ENCODE measurements at places on chromosomes 7 and 10.
A peak's percentile ranks its signal among the peaks of the same experiment; 100 is the strongest.

DNA sequence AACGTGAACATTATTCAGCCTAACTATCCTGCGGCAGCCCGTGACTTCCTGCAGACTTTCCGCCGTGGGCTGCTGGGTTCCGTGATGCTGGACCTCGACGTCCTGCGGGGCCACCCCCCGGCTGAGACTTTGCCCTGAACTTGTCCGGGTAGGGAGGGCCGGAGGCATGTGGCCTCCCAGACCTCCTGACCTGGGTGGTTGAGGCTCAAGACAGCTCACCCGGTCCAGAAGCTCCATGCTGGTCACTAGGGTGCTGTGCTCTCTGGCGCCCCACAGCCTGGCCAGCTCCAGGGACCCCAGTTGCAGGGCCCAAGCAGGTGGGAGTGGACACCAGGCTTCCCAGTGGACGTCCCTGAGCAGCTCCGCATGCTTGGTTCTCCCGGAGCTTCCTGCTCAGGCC, 4.4 kb downstream of the SPRN start:
- no peak for DNase-seq

GRCh38 chr7:31323101-31323500, 17.4 kb downstream of the NEUROD6 start:
- DNase-seq = no peak

- DNase-seq = no peak
Observed at GRCh38 chr7:93119191-93119905, 1.6 kb upstream of the SAMD9 start.

DNA sequence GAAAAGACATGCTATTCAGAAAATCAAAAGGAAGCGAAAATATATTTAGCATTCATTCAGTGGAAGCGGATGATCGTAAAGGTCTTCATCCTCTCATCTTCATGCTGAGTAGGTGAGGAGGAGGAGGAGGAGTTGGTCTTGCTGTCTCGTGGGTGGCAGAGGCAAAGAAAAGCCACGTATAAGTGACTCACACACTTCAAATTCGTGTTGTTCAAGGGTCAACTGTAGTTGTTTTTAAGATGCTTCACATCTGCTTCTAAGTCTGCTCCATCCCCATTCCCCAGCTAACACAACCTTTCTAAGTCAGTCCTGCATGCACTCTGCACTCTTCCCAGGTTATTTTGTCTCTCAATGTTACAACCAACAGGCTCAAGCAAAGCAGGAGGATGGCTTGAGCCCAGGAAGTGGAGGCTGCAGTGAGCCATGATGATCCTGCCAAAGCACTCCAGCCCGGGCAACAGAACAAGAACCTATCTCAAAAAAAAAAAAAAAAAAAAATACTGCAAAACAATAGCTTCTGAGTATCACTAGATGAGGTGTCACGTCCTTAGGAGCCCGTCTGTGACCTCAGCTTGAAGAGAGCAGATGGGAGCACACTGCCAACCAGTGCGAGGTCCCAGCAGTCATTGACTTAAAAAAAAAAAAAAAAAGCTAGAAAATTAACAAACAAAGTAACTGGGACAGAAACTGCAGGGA, 70.5 kb downstream of the SFMBT2 start:
- DNase-seq = no peak

DNA sequence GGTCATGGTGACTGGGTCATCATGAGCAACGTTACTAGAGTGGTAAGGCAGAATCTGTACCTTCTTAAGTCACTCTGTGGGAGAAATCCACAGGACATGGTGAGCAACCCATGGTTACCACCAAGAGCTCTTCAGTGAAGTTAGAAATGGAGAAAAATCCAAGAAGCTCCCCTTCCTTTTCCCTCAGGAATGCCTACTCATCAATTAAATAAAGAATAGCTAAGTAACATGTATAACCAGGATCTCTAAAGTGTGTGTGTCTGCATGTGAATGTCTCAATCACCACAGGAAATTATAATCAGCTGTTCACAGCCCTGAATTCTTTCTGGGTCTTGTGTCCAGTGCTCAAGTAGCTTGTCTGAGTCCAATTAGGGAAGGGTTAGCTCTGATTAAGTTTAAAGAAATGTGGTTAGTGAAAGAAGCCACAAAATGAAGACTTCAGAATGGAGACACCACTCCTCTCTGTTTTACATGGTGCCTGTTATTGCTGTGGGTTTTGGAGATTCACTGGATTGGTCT, 73.2 kb downstream of the SEM1 start:
- DNase-seq = no peak

- no peak for DNase-seq
Observed at GRCh38 chr7:86647385-86648094, 3.8 kb downstream of the GRM3 start.

DNA sequence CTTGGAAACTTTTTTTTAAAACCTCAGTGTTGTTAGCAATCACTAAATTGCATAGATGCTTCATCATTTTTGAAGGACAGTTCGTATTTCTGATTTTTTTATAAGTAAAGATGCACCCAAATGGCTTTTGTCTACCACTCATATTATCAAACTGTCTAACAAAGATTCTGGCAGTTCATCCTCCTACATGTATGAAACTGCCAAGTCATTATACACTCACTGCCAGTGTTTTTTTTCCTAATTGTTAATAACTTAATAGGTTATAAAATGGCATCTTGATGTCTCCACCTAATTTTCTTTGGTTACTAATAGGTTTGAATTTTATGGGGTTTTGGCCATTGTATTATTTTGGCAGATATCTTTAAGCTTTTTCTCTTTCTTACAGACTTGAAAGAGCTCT, 77.0 kb downstream of the HTR5A start:
- DNase-seq = no peak

DNA sequence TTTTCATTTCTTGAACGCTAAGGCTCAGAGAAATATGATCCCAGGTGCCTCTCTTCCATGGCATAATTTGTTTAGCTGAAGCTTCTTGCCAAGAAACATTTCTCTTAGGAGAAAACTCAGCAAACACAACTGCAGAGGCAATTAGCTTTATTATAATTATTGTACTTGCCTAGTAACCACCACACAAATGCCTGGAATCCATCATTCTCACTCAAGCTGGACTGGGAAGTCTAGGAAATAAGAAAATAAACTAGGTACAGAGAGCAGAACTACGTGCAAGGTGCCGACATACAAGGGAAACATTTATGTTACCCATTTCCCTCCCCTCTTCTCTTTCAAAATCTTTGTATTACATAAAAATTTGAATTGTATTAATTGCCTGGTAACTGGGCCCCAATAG, 15.1 kb downstream of the SLC35B4 start:
- no peak for DNase-seq

- no peak for DNase-seq
Observed at GRCh38 chr7:81937091-81937490, 167.2 kb upstream of the HGF start.

DNA sequence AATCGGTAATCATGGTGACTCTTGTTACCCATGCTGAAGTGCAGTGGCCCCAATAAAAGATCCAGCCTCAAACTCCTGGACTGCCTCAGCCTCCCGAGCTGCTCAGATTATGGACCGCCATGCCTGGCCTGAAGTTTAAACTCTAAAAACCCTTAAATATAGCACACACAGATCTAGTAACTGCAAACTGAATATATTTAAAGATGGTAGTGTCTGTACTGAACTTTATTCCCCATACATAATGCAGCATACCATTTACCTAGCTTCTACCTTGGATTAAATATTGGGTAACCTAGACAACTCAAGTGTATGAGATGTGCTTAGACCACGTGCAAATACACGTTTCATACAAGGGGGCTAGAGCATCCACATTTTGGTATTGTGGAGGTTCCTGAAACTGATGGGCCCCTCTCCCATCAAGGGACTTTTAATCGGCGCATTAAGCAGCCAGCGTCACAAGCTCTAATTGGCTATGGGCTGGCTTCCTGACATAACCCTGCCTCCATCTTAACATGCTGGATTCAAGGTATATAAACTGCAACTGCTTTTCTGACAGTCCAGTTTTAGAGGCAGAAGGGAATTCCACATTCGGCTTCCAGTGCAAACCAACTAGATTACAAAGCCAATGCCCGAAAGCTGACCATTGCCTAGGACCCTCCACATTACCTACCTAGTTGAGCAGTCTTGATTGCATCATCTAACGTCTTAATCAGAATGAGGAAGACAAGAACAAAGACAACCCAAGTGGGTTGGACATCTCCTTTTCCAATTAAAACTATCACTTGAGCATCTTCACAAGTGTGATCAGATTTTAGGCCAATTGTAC, 13.0 kb downstream of the HNRNPA2B1 start:
- DNase-seq = no peak

DNA sequence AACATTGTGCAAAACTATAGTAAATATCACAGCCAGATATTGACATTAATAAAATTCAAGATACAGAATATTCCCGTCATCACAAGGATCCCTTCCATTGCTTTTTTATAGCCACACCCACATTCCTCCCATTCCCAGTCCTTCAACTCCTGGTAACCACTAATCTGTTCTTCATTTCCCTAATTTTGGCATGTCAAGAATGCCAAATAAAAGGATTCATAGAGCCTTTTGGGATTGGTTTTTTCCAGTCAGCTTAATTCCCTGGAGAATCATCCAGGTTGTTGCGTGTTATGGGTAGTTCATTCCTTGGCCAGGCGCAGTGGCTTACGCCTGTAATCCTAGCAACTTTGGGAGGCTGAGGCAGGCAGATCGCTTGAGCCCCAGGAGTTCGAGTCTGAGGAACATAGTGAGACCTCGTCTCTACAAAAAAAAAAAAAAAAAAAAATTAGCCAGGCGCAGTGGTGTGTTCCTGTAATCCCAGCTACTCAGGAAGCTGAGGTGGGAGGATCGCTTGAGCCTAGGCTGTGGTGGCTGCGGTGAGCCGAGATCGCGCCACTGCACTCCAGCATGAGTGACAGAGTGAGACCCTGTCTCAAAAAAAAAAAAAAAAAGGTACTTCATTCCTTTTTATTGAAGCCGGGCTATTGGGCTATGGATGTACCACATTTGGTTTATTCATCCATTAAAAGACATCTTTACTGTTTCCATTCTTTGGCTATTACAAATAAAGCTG, 2.7 kb downstream of the OGDH start:
- DNase-seq = no peak

DNA sequence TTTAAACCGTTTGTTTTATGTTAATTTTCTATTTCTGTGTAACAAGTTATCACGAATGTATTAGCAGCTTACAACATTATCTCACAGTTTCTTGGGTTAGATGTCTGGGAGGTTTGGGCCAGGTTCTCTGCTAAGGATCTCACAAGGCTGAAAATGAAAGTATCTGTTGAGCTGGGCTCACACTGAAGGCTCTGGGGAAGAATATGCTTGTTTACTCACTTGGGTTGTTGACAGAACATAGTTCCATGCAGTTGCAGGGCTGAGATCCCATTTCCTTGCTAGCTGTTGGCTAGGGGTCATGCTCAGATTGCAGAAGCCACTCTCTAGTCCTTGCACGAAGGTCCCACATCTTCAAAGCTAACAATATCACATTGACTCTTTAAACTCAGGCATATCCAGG, 266.6 kb upstream of the GNAI1 start:
- no peak for DNase-seq

DNA sequence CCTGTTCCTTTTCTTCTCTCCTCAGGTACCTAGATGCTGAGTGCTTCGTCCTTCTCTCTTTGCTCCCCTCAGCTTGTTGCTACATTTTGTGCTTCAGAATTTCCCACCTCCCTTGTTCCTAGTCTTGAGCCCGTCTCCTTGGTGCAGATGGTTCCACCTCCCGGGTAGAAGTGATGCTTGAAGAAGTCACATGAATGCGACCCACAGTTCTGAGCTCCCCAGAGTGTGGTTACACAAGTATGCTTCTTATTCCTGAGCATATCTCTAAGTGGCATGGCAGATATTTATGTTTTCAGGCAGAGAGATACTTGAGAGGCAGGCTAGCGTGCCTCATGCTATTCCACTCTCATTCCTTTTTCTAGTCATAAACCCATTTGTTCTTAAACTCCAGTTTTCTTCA, 34.0 kb downstream of the INPP5F start:
- no peak for DNase-seq

- DNase-seq = no peak
Observed at GRCh38 chr7:69624435-69625230, 26.4 kb downstream of the AUTS2 start.

DNA sequence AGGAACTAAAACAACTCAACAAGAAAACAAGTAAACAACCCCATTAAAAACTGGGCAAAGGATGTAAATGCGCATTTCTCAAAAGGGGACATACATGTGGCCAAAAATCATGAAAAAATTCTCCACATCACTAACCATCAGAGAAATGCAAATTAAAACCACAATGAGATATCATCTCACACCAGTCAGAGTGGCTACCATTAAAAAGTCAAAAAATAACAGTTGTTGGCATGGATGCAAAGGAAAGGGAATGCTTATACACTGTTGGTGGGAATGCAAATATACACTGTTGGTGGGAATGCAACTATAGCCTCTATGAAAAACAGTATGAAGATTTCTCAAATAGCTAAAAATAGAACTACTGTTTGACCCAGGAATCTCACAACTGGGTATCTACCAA, 60.0 kb upstream of the LANCL2 start:
- DNase-seq = no peak

DNA sequence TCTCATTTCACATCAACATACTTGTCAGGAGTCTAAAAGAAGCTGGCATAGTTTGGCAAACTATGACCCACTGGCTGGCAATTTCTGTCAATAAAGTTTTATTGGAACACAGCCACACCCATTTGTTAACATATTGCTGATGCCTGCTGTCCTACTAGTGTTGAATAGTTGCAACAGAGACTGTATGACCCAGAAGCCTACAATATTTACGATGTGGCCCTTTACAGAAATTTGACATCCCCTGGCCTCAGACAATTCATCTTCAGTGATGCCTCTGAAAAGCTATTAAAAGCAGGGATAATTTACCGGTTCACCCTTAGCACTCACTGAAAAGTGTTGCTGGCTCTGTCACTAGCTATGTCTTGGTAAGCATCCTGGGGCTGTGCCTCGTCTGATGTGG, 155.2 kb downstream of the ARID5B start:
- DNase-seq = no peak

DNA sequence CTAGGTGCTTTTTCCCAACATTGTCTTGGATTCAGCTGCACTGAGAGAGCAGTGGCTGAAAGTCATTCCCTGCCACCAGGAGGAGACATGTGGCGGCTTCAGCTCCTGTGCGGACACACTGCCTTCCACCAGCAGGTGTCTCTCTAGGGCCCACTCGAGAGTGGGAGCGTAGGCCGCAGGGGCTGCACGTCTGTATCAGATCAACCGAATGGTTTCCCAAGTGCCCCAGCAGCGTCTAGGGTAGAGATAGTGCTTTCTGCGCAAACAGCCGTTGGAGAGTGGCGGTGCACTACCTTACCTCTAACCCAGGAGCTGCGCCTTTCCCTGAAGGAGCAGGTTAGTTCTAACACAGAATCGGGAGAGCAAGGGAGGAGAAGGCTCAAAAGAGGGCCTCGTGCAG, 31.7 kb downstream of the PAPOLB start:
- DNase-seq = peak; percentile 8

DNA sequence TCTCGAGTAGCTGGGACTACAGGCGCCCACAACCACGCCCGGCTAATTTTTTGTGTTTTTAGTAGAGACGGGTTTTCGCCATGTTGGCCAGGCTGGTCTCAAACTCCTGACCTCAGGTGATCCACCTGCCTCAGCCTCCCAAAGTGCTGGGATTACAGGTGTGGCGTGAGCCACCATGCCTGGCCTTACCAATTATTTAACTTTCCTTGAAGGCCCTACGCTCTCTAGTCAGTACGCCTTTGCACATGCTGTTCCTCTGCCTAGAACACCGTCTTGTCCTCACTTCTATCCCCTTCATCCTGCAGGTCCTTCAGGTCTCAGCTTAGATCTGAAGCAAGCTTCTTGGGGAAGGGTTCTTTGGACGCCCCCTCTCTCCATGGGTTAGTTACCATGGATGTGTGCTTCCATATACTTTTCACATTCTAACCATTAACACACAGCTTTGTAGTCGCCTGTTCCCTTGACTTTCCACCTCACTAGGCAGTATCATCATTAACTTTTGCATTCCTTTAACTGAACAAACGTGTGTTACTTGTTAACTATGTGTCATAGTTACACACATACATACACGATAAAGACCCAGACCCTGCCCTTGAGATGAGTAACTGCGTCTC, 592 bp upstream of the ATP6V1F start:
- no peak for DNase-seq
